ENCODE measurements at places on chromosomes 16 and 17.

DNA sequence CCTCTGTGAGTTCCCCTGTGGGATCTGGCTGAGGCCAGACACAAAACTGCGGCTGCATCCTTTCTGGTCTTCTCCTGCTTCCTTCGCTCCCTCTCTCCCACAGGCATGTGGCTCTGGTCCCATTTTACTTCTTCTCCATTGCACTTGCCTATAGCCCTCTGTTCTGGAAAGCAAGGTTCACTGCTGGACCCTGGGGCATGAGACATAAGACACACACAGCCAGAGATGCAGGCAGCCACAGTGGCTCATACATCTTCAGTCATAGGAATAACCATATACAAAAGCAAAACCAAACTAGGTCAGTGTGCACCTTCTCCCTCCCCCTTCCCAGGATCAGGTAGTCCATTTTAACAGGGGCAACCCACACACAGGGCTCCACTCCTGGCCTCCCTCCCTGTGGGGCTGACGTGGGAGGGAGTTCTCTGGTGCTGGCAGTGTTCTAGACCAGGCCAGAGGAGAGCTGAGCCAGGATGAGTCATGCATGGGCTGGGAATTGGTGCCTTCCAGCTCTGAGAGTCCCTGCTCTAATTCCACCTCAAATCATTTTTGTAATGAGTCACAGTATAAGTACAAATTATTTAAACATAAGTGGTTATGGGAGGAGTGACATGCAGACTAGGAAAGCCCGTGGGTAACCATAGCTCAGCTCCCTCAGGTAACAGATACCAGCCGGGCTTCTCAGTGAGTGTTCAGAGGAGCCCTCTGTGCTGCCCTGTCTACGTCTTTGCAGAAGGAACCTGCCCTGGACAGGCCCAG, 58.0 kb downstream of the ASIC2 start:
- no peak for DNase-seq

DNA sequence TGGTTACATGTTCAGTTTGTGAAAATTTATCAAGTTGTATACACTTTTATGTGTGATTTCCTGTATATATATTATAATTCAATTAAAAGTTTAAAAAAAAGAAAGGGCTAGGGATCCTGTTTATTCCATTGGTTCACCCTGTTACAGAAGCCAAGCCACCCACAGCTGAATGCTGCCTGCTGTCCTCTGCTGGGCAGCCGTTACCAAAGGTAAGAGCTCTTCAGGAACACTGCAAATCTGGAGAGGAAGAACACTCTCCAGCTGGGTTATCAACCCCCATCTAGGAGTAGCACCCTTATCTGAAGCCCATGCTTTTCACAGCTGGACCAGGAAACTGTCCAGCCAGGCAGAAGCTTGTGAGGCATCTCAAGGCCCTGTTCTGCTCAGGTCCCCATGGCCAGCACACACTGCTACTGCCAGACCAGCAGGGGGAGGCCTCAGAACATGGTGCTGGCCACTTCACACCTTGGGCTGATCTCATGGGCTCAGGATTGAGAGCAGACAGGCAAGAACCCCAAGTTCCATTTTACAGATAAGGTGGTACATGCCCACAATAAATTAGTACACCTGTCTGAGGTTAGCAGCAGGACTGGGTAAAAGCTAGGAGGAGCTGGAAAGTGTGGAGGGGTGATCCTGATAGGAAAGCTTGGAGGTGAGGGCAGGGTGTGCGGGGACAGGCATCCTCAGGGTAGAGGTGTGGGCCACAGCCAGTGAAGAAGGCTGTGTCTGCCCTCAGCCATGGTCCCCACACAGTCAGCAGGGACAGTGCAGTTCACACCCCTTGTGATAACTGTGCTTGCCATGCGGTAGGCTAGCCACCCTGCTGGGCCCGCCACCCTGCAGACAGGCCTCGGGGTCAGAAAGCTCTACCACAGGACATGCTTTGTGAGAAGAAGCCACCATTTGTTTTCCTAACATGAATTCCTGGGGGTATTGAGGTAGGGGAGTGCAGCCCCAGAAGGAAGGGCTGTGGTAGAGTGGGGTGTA, 54.3 kb upstream of the SREBF1 start:
- no peak for DNase-seq

DNA sequence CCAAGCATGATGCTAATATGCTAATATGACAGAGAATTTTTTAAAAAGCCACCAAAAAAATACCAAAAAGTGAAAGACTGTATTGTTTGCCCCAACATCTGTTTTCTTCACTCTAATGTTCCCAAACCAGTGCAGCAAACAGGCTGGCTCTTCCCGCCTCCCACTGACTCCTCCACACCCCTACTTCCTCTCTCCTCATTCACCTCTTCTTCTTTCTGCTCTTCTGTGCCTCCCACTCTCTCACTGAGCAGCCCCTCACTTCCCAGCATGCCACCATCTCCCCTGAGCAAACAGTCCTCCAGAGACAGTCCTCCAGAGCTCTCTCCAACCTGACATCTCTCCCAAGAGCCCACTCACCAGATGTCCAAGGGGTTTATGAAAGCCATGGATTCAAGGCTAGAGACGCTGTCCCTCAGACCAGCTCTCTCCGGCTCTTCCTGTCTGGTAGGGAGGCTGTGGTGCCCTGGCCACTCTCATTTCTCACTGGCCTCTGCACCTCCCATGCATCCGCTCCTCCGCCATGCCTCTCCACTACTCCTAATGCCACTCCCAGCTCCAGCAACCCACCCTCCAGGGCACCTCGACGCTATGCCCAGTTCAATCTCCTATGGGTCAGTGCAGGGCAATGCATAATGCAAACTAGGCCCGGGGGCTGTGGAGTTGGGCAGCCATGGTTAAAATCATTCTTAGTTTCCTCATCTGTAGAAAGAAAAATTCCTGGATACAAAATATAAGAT, 52.9 kb downstream of the ANKRD11 start:
- DNase-seq: no peak

DNA sequence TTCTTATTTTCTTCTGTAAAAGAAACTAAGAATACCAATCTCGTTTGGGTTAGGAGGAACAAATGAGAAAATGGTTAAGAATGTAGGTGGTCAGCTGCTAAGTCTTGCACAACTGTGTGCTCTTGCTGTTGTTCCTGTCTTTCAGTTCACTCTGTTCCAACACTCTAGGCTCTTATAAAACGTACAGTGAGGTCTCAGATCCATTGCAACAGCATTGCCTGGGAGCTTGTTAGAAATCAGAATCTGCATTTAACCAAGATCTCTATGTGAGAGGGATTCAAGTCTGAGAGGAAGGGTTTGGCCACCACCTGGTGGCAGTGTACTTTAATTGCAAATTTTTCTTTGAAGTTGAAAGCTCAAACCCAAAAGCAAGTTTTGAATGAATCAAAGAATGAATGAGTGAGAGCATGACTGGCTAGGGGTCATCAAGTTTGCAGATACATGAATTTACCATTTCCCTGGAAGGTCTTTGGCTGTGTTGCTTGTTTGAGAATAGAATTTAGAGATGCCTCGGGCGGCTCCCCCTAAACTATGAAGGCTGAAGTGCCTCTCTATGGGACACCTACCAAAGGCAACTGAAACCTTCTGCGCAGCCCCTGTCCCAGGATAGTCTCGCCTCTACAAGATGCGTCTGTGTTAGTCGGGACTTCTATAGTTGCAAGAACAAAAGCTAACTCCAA, 2.5 kb downstream of the ALOX15B start:
- no peak for DNase-seq

- no peak for DNase-seq
Observed at GRCh38 chr17:51161541-51161940, 4.7 kb upstream of the NME2 start.

DNA sequence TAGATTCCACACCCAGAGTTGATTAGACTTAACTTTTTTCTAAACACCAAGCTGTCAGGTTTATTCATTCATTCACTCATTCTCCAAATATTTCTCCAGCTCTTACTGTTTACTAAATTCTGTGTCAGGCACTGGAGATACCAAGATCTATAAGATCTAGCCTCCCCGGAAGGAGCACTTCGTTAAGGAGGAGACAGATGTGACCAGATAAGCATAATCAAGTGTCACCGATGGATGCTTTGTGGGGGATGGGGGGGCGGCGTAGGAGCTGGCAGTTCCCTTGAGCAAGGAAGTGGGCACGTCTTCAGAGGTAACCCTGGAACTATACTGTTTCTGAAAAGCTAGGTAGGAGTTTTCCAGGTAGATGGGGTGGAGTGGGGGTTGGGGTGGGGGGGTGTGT, 3.8 kb upstream of the RPL26 start:
- no peak for DNase-seq

DNA sequence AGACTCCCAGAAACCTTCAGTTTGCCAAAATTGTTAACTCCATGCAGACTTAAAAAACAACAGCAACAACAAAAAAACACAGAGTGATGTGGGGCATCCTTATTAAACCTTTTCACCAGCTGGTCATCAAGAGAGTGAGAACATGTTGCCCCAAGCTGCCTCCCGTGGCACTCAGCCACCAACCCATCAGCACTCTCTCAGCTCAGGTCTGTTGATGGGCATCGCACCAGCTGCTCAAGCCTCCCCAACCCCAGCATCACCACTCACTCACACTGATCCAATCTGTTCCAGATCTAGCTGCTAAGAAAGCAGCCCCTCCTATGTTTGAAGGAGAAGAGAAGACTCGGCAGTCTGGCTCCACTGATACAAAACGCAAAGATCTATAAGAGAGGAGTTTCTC, 46.8 kb downstream of the SLC39A11 start:
- DNase-seq: no peak

- DNase-seq: no peak
Observed at GRCh38 chr17:8392674-8393469, 4.8 kb downstream of the RNF222 start.

DNA sequence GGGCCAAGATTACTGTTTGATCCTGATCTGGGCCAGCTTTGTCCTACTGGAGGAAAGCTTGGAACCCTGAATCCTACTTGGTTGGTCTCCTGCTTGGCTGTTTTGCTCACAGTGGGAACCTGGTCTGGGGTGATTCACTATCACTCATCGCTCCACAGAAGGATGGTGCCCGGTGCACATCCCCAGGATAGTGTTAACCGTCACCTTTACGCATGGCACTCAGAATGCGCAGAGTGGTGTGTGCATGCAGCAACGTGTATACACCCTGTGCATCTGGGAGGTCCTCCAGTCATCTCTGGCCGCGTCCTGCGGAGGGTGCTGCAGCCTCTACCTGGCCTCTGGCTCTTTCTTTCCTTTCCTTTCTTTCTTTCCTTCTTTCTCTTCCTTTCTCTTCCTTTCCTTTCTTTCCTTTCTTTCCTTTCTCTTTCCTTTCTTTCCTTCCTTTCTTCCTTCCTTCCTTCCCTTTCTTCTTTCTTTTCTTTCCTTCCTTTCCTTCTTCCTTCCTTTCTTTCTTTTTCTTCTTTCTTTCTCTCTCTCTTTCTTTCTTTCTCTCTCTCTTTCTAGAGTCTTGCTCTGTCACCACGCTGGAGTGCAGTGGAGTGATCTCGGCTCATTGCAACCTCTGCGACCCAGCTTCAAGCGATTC, 13.1 kb downstream of the SOCS3 start:
- no peak for DNase-seq

DNA sequence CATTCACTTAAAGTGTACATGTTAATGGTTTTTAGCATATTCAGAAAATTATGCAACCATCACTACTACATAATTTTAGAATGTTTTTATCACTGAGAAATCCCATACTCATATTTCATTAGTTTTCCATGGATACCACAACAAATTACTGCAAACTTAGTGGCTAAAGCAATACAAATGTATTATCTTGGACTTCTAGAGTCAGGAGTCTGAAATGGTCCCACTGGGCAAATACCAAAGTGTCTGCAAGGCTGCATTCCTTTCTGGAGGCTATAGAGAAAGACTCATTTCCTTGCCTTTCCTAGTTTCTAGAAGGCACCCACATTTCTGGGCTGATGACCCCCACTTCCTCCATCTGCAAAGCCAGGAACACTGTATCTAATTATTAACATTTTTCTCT, 16.9 kb upstream of the GNAO1 start:
- no peak for DNase-seq

- no peak for DNase-seq
Observed at GRCh38 chr17:74798239-74798707, 22.1 kb upstream of the NAT9 start.

DNA sequence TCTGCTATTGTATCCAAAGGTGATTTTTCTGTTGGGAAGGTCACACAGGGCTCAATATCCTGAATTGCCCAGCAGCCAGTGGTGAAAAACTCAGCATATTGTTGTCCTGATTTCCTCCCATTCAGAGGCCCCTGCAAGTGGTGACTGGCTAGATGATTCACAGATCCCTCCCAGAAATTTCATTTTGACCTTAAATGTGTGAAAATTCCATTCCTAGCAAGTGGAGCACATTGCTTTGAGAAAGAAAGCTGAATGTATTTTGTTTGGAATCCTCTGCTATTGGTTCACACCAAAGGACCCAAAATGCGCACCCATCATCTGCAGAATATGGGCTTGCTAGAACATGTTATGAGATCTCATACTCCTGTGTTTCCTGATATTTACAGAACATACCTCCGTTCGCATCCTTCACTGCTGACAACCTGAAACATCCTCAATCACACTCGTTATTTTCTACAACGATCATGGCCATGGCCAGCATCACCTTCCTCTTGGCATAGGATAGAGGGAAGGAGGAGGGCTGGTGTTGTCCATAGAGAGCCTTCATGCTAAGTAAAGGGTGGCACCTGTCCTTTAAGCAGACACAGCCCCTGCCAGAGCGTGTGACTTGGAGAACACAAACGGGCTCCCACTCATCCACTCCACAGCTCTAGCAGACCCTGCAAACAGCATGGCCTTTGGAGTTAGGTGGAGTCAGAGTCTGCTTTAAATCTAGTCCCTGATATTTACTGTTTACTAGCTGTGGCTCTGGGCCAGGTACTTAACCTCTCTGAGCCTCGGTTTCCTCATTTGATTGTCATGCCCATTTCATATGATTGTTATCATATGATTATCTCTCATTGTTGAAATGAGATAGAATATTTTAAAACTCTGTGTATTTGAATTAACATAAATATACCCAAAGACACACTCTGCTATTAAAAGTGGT, 30.4 kb upstream of the NFAT5 start:
- no peak for DNase-seq

DNA sequence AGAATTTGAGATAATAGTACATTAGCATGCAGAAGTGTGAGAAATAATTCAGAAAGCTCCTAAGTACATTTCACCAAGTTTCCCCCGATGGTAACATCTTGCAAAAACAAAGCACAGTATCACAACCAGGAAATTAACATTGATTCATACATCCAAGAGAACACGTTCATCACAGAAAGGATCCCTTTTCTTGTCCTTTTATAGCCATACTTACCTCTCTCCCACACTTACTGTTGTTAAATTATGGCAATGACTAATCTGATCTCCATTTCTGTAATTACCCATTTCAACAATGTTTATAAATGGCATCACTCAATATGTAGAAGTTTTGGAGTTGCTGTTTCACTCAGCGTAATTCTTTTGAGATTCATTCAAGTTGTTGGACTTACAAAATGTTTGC, 1260.0 kb downstream of the CDH8 start:
- no peak for DNase-seq

GRCh38 chr17:61335105-61335844, 64.4 kb upstream of the TBX2 start:
- no peak for DNase-seq

All from NCI-H2107 (cell line).